ENCODE measurements at places on chromosomes 5 and 9.

DNA sequence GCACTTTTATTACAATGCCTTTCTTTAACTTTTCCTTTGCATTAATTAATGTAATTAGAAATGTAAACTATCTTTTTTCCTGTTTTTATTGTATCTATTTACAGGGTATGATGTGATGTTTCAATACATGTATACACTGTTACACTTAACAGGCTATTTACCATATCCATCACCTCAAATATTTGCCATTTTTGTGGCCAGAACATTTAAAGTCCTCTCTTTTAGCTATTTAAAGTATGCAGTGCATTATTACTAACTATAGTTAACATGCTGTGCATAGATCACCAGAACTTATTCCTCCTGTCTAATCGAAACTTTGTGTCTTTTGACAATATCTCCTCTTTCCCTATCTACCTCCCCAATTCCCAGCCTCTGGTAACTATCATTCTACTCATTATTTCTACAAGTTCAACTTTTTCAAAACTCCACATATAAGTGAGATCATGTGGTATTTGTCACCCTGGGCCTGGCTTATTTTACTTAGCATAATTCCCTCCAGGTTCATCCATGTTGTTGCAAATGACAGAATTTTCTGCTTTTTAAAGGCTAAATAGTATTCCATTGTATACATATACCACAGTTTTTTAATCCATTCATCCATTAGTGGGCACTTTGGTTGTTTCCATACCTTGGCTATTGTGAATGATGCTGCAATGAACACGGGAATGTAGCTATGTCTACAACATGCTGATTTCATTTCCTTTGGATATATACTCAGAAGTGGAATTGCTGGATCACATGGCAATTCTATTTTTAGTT, 32.8 kb downstream of the OR2K2 start:
- DNase-seq = no peak

DNA sequence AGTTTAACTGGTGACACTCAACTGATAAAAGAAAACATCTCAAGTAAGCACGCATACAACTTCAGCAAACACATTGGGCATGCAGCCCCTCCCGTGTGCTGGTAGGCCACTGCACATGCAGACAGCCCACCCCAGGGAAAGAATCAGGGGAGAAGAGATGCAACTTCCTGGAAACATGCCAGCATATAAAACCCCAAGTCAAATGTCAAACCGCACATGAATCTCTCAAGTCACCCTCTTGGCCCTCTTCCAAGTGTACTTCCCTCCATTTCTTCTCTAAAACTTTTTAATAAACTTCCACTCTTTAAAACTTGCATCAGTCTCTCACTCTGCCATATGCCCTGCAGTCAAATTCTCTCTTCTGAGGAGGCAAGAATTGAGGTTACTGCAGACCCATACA, 732.7 kb downstream of the SEMA5A start:
- DNase-seq = no peak

DNA sequence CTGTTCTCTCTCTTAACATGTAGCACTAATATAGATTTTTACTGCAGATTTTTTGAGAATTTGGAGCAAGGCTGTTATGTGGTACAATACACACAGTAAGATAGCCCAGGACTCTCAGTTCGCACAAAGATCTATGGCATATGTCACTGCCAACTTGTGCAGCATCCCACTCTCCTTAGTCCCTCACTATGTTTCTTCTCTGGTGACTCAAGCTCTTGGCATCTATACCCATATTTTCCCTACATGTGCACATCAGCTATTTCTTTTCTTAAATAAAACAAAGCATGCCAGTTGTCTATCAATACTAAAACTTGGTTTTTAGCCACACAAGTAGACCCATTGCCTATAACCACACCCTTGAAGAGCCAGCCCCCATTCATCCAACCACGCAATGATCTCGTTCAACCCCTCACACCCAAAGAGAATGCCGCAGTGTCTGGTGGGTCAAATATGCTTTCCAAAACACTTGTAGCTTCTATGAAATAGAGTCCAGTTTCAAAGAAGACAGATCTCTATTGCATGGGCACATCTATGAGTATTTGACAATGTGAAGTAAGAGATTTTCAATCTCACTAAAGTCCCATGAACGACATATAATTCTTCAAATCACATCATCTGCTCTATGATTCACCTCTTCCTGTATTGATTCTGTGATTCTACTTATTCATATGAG, 18.2 kb upstream of the IL7R start:
- no peak for DNase-seq

DNA sequence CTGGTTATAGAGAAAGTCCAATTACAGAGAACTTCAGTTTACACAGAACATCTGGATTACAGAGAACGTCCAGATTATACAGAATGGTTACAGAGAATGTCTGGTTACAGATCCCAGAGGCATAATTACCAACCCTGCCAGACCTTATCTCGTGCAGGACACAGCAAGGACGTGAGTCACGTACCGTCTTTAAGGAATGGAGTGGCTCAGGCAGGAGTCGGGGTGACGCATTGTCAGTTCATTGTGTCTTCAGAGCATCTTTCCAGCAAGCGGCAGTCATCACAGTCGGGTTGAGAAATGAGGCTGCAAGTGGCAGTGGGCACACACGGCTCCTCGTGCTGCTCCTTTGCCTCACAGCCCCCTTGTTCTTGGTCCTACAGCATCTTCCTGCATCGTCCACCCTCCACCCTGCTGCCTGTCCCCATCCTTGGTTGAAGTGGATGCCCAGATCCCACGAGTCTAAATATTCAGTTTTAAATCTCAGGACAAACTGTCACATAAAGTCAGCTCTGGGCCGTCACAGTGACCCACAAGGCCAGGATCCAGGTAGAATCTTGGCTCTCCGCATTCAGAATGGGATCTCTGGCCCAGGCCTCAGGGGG, 30.0 kb upstream of the SLC6A19 start:
- no peak for DNase-seq

DNA sequence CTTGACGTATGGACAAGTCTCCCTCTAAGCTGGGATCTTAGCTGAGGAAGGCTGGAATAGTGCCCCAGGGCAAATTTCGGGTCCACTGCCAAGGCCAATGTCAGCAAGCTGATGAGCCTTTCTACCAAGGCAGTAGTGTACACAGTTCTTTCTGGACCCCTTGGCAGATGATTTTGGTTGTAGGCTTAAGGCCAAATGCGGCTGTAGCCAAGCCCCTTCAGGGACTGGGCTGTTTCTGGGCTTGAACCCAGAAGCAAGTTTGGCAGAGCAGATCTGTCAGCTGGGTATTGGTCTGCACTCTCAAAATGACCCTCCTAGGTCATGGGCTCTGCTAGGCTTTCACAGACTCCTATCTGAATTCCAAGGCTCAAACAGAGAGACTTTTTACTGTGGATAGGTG, 121.6 kb downstream of the ADAMTSL1 start:
- no peak for DNase-seq

- DNase-seq = no peak
Observed at GRCh38 chr9:24932785-24933184, 387.1 kb upstream of the IZUMO3 start.

DNA sequence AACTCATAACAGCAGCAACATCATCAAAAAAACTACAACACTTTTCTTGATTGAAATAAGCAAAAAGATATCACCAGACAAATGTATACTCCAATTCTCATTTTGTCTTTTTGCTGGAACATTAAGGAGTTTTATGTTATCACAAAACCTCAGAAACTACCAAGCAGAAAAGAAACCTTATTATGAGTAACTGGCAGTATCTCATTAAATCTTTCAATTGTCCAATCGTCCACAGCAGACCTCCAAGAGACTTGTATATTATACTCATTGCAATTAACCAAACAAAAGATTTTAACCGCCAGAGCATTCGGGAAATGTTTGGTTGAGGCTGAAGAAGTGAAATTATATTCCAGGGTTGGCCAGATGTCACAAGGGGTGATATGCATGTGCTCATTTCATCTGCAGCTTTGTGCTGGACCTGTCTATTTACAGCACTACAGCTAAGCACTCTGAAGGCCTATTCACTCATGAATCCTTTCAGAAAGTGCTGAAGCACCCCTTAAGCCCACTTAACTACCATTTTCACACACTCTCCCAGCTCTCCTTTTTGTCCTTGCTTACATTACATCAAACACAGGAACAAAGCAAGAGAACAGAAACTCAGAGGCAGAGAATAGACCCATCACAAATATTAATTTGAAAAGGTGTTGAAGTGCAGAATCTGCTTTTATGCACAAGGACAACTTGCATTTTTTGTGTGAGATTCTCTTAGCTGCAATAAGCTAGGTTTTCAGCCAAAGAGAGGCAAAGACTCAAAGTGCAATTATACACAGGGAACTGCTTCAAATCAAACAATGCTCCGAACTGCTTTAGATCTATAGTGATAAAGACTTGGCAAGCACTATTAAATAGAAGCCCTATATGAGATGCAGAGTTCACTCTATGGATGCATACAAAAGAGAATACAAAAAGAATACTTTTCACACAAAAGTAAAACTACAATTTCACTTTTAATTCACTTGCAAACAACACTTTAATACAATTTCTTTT, 150.4 kb upstream of the POU5F2 start:
- peak; percentile 54 for DNase-seq

DNA sequence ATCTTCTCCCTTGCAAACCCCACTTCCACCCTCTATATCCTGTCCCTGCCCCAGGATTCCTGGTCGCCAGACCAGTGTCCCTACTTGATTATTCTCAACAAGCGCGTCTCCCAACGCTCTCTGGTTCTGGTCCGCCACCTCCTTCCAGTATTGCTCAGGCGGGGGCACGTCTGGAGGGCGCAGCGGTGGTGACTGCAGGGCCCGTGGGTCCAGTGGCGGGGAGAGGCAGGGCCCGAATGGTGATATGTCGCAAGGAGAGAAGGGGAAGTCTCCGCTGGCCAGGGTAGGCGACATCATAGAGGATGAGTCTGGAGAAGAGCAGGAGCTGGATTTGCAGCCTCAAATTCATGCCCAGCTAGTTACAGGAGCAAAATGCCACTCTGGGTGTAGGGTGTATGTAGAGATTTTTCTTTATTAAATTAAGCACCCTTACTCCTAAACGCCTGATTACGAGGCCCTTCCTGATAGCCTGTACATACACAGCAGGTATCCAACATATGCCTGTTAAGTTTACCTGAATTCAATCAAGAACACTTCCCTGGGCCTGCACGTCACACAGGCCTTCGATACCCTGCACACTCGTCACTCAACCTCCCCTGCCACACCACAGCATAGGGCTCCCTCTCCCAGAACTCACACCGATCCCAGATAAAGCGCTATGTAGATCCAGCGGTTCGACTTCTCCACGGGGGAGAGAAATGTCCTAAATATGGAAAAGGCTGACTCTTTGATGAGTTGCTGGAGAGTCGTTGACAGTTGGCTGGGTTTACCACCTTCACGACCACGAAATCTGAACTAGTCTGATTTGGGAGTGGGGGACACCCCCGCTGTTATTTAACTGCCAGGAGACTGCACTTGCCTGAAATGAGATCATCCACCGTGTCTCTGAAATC, 4.8 kb downstream of the MCIDAS start:
- no peak for DNase-seq

DNA sequence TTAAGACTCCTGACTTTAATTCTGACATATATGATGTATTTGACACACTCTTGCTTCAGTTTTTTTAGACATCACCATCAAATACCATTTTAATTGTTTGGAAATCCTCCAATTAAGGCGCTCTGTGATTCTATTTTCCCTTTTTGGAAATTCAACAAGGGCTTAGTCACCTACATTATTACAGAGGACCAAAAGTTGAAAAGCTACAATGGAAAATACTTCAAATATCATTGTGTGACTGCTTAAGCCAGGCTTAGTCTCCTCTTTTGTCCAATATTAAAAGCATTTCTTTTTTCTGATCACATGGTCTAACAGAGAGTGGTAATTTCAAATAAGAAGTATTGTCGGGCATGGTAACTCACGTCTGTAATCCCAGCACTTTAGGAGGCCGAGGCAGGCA, 160.3 kb downstream of the CEMIP2 start:
- DNase-seq = no peak

GRCh38 chr5:38468202-38468673, 88.2 kb downstream of the LIFR start:
- no peak for DNase-seq

- DNase-seq = peak; percentile 2
Observed at GRCh38 chr5:96968074-96968473, 32.2 kb downstream of the LNPEP start.

DNA sequence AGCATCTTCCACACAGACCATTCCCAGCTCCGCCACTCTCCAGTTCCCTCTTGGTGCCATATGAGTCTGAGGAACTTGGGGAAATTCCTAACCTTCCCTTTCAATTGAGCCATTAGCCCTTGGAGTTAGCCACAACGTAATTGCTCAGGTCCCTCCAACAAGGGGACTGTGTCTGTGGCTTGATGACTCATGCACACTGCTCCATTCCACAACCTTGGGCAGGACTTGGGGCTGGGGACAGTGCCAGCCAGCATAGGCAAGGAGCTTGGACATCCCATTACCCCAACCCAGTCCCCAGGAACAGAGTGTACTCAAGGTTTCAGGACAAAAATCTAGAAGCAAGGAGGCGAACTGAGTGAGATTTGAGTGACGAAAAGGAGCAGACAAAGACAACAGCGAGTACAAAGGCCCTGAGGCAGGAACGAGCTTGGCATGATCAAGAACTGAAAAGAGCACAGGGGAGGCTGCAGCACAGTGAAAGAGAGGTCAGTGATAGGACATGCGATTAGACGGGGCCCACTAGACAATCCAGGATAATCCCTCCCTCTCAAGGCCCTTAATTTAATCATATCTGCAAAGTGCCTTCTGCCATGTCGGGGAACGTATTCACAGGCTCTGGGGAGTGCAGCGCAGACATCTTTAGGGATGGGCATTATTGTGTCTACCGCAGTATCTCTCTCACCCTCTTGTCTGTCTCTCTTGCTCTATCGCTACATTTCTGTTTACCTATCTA, 16.0 kb upstream of the JADE2 start:
- no peak for DNase-seq

GRCh38 chr5:72433522-72433921, 73.7 kb downstream of the ZNF366 start:
- DNase-seq = no peak

DNA sequence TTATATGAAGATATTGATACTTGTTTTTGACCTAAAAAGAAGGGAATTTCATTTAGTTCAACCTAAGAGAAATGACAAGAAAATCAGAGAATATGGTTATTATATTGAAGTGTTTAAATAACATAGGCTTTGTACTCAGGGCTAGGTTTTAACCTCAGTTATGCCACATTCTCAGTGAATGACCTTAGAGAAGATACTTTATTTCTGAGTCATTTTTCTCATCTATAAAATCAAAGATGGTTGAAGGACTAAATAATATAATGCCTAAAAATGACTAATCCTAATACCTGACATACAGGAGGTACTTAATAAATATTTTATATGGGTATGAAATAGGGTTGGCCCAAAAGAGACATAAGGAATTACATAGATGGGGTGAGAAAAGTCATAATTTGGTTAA, 32.3 kb downstream of the DIMT1 start:
- DNase-seq = no peak

- DNase-seq = no peak
Observed at GRCh38 chr9:91972711-91973110, 22.7 kb upstream of the ROR2 start.

Data from NCI-H1417 (cell line).